ELR (cell line): ENCODE measurements at places on chromosomes 1 and 21.

GRCh38 chr1:111603979-111604378, 15.6 kb upstream of the RAP1A start:
- peak; percentile 61 for DNase-seq

DNA sequence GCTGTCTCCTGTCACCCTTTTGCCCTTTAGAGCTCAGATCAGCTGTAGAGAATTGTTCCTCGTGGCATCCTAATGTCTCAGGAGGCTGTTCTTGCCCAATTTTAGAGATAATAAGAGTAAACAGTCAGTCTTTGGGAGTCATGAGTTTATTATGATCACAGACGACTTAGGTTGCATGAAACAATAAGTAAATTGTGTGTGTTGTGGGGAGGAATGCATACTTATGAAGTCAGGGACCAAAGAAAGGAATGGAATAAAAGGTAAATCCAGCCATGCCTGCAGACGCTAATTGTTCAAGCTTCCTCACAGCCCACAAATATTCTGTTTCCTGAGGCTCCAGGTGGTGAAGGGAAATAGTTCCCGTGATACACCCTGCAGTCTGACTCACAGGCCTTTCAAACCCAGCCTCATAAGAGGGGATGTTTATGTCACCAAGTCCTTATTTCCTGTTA, 897 bp downstream of the EPHX4 start:
- peak; percentile 83 for DNase-seq

DNA sequence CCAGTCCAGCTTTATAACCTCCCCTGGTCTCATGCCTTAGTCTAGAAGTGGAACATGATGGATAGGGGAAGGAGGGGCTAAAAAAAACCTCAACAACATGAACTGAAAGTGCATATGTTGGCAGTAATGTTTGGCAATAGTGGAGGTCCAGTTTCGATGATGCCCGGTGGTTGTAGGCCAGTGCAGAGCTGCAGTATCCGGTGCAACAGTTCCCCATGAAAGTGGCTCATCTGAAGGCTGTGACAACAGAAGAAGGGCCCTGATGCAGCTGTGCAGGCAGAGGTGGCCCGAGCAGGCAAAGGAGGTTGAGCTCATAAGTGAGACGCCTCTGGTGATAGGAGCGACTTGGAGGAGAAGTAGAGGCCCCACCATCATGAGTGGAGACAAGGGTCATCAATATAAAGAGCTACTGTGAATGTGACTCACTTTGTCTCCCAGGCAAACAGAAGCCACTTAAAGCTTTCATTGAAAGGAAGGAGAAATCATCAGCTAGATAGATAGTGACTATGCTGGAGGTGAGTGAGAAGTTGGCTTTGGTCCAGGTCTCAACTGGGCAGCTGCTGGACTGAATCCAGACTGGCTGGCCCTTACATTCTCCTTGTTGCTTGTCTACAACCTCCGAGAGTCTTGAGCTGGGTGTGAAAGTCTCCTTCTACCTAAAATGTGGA, 10.2 kb upstream of the CREG1 start:
- peak; percentile 19 for DNase-seq

DNA sequence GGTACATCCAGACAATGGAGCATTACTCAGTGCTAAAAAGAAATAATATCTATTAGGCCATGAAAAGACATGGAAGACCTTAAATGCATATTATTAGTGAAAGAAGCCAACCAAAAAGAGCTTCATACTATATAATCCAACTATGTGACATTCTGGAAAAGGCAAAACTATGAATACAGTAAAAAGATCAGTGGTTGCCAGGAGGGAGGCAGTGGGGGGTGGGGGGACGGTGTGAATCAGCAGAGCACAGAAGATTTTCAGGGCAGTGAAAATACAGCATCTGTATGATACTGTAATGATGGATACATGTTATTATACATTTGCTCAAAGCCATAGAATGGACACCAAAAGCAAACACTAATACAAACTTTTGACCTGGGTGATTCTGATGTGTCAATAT, 339.4 kb upstream of the SNX7 start:
- peak; percentile 39 for DNase-seq

- no peak for DNase-seq
These were observed at the start of gene BLACAT1 for GRCh38 chr1:205455581-205456382. TSS of gene BLACAT1 (minus strand) at chr1:205456045.

DNA sequence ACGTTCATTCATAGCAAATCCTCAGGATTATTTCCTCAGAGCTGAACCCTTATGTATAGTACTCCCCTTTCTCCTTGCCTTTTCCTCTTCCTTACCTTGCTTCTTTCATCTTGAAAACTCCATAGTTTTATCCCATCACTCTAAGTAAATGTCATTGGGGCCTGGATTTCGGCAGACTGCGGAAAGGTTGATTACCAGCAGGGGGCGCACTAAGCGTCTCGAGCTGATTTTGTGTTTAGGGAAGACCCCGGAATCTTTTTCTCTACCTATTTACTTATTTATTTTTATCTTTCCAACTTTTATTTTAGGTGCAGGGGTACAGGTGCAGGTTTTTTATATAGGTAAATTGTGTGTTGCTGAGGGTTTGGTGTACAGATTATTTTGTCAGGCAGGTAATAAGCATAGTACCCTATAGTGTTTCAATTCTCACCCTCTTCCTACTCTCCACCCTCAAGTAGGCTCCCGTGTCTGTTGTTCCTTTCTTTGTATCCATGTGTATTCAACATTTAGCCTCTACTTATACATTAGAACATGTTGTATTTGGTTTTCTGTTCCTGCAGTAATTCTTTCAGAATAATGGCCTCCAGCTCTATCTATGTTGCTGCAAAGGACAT, 11.4 kb upstream of the MTARC1 start:
- DNase-seq: peak; percentile 46

GRCh38 chr1:248926401-248927182, 20.6 kb downstream of the PGBD2 start:
- DNase-seq: peak; percentile 79

DNA sequence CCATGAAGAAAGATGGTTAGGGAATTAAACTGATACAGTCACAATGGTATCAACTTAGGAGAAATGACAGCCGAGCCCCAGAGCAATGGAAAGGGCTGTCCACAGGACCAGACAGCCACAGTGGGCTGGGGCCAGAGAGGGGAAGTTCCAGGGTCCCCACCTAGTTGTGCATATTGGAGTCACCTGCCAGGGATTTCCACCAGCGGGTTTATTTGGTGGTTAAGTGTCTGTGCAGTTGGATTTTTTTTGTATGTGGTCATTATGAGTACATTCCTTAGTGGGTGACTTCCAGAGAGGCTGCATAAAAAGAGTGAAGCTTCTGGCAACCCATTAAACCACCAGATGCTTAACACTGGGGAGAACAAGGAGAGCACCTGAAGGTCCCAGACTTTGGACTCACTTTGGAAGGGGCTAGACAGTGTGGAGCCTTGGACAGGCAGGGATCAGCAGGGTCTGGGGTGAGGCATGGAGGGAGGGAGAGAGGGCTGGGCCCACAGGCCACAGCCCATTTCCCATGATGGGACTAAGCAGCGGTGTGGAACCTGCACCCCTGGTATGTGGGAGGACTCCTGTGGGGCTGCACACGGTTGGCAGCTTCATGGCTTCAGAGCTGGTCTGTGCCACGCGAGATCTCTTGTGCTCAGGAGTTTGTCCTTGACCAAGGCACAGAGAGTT, 7.8 kb upstream of the PTTG1IP start:
- DNase-seq: peak; percentile 80

- DNase-seq: peak; percentile 95
These were observed 2.0 kb upstream of the PIP5K1A start for GRCh38 chr1:151196292-151196800.

- DNase-seq: no peak
These were observed 5.8 kb upstream of the SRP9 start for GRCh38 chr1:225771661-225772322.

GRCh38 chr1:28297826-28298225, 31.0 kb upstream of the MED18 start:
- DNase-seq: peak; percentile 31

- DNase-seq: no peak
These were observed 6.2 kb downstream of the TTF2 start for GRCh38 chr1:117066367-117066766.

- no peak for DNase-seq
These were observed 13.6 kb upstream of the RGS4 start for GRCh38 chr1:163055531-163055930.

DNA sequence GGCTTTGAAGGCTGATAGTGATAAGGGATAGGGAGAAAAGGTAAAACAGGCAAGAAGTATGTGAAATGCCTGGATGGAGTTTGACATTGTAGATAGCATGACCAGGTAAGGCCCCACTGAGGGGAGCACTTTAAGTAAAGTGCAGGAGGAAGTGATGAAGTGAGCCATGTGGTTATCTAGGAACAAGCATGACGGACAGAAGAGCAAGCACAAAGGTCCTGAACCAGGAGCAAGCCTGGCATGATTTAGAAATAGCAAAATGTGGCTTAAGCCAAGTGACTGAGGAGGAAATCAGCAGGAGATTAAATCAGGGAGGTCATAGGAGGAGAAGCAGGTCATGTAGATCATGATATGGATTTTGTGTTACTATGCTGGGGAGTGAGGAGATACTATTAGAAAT, 129.2 kb downstream of the GLUL start:
- no peak for DNase-seq

GRCh38 chr1:160641323-160642280, 5.2 kb downstream of the SLAMF1 start:
- no peak for DNase-seq

DNA sequence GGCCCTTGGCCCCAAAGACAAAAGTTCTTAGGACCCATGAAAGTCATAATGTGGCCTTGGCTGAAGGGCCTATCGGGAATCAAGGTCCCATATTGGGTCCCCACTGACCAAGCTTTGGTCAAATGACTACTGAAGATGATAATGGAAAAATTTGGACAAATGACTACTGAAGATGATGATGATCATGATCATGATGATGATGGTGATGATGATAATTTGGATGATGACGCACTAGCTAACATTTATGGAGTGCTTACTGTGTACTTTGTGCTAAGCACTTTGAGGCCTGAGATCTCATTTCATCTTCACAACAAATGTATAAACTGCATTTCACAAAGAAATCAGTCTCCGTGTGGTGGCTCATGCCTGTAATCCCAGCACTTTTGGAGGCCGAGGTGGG, 39.4 kb downstream of the EIF2D start:
- DNase-seq: no peak

- peak; percentile 25 for DNase-seq
These were observed 20.4 kb upstream of the FOXO6 start for GRCh38 chr1:41340655-41341364.

DNA sequence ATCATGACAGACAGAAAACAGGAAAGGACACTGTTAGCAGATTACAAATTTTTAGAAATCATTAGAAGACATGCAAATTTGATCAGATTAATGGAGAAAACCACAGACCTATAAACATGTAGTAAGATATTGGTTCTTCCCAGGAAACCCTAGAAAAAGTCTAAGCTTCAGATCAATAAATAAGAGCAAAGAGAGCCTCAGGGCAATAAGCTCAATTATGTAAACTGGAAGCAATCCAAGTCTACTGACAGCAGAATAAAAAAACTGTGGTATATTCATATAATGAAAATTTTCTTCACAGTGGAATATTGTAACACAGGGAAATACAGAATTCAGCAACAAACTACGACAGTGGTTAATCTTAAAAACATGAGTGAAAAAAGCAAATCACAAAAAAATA, 36.3 kb downstream of the NRDC start:
- peak; percentile 13 for DNase-seq

DNA sequence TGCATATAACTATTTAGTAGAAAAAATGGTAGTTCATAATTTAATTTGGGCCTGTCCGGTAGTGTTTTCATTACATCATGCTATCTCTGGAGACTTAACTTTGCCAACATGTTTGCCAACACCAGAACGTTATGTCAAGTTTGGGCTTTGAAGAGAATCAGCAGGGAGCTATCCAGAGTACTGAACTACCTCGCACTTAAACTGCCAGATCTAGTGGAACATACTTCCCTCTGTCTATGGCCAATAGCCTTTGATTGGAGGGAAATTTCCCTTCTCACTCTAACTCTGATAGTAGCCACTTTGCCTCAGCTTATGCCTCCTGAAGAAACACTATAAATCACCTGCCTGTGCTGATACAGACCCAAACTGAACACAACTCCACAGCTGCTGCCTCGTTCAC, 10.0 kb downstream of the LRRC53 start:
- DNase-seq: peak; percentile 31

DNA sequence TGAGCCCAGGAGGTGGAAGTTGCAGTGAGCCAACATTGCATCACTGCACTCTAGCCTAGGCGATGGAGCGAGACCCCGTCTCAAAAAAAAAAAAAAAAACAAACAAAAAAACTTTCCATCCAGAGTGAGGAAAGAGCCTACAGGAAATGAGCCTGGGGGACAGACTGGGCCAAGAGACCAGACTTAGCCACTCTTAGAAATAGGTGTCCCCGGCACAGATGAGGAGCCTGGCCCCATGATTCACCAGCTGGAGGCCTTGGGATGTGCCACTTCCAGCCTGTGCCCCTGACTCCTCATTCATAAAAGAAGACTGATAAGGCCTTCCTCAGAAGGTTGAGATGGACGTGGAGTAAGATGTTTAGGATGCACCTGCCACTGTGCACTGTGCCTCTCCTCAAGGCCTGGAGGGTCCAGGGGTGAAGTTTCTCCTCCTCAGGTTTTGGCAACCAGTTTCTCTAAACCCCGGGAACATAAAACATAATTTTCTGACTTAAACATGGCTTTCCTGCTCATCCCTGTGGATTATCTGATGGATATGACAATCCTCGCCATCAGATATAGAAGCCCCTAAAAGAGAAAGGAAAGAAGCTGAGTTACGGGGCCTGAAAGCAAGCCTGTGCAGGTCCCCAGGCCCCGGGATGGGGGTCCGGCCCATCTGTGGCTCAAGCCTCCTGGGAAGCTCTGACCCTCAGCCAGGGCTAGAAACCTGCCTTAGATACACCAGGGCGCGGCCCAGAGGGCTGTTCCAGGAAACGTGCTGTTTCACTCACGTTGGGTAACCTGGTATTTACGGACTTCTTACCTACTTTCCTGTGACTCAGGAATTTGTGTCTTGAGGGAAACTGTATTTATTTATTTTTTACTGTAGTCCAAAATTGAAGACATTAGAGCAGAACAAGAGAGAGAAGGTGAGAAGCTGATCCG, 26.0 kb downstream of the MX1 start:
- no peak for DNase-seq

DNA sequence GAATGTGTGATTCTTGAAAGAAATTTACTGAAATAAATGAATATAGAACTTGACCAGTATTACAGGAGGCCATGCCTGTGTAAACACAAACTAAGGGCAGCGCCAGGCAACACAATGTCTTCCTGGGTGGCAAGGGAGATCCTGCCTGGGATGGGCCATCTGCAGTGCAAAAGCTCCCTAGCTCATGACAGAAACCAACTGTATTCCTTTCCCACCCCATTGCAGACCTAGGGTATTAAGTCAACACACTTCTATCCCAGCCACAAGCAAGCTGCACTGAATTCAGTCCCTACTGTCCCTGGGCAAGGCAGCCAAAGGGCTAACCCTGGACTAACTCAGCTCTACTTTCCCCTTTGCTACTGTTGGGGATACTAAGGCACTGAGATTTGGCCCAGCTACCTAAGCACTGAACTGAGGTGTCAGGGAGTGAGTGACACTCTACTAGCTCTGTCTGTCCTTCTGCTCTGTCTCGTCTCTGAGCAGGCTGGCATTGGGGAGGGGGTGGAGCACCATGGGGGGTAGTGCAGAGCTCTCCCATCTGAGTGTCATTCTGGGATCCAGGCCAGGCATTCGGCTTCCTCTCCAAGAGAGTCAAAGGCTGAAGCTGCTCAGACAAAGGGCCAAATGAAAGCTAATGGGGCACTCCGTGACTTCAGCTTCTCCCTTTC, 2.5 kb downstream of the INKA2 start:
- DNase-seq: no peak
